ENCODE measurements at places on chromosomes 1 and 21. TPM values are rescaled to one million over a fixed set of nuclear protein-coding genes. Genes with fewer than 3 reads are reported as not detected.

The IGSF5 gene
- 0.13 TPM for total RNA-seq

The SYCP1 gene
- not detected for total RNA-seq

The OR2T11 gene
- total RNA-seq = not detected

The TMPRSS15 gene
- not detected for total RNA-seq

The MANEAL gene
- 0.59 TPM for total RNA-seq

The VASH2 gene
- under 0.01 TPM for total RNA-seq

The S100A8 gene
- not detected for total RNA-seq

The ETNK2 gene
- 13.1 TPM for total RNA-seq

The TNFRSF1B gene
- 22.3 TPM for total RNA-seq

The RHD gene
- total RNA-seq = not detected

The LRIF1 gene
- total RNA-seq = 13.5 TPM

The AMPD1 gene
- total RNA-seq = not detected
